ENCODE measurements at places on chromosomes 5 and 9. TPM values are rescaled to one million over a fixed set of nuclear protein-coding genes. Genes with fewer than 3 reads are reported as not detected.

NRARP gene
- 7.3 TPM for total RNA-seq

DNA sequence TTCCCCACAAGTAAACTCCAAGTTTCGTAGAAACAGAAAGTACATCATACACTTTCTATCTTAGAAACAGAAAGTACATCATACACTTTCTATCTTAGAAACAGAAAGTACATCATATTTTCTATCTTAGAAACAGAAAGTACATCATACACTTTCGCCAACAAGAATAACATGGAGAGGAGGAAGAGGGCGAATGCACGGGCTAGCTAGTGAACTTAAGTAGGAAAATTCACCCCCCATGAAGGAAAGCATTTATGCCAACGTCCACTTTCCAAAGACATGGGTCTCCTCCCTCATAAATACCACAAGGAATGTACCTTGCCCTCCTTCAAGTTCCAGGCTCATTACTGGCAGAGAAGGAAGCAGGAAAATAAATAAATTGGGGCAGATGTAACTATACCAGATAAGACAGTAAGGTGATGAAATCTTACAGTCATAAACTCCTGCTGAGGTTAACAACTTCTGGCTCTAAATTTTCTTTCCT lies 64.7 kb downstream of the FRMD3 start:
- no peak for DNase-seq

- DNase-seq = no peak
Observed at GRCh38 chr5:116571568-116572349, 2.9 kb downstream of the SEMA6A start.

DNA sequence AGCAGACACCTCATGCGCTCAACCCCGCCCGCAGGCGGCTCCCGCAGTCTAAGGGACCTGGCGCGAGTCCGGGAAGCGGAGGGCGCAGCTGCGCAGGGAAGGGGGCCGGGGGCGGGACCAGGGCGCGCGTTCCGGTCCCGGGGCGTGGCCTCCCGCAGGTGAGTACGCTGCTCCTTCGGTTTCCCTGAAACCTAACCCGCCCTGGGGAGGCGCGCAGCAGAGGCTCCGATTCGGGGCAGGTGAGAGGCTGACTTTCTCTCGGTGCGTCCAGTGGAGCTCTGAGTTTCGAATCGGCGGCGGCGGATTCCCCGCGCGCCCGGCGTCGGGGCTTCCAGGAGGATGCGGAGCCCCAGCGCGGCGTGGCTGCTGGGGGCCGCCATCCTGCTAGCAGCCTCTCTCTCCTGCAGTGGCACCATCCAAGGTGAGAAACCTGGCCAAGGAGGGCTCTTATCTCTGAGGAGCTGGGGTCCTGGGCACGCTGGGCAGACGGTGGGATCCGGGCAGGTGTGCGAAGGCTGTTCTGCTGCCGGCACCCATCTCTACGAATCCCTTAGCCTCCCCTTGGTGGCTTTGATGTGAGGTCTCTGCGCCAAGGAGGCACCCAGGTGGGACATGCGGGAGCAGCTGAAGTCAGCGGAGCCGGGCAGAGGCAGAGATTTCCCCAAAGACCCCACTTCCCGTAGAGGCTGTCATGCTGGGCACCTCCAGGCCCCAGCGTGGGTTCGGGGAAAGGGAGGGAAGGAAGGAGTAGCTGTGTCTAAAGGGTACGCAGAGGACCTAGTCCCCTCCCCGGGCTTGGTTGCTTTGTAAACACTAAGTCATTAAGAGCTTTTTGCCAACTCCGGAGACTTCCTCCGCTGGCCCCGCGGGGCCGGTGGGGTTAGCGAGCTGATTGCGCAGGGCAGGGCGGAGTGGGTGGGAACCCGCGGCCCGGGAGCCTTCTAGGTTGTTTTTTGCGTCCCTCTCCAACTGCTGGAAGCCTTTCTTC lies at the start of gene F2RL1:
TSS of gene F2RL1 (plus strand) at position 187 of the 988 bp plus-strand sequence. CDS start at position 340, 153 bp downstream.
- DNase-seq = peak; percentile 82

- no peak for DNase-seq
Observed at GRCh38 chr5:175021321-175021720, 296.9 kb downstream of the MSX2 start.

- no peak for DNase-seq
Observed at GRCh38 chr5:167712986-167713585, 578.4 kb upstream of the WWC1 start.

DNA sequence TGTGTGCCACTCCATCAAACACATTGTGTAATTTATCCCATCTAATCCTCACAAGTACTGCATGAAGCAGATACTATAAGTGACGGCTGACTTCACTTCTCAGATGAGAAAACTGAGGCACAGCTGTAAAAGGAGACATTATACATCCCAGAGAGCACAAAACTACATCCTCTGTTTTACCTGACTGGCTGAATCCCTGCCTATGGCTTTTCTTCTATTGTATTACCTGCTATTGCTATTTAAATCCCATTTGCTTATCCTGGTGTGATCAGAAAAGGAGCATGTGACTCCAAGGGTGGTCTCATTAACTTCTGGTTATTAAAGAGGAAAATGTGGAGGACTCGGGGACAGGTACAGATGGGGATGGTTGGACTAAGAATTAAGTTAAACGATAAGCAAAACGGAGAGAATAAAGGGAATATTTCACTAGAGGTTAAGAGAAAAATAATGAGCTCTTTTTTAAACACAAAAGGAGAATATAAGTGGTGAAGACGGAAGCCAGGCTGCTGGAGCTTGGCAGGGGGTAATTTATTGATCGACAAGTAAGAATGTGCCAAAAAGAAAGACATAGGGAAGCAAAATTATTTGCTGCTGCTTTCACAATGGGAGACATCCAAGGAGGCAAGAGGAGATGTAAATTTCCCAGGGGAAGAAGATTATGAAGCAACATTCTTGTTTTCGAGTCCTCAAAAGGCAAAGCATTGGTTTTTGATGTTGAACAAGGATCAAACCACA lies 155.7 kb upstream of the GPR151 start:
- DNase-seq = no peak
